ENCODE measurements at places on chromosomes 5 and 9.

GRCh38 chr9:93112864-93113389 lies 16.9 kb downstream of the CARD19 start:
- DNase-seq: no peak

DNA sequence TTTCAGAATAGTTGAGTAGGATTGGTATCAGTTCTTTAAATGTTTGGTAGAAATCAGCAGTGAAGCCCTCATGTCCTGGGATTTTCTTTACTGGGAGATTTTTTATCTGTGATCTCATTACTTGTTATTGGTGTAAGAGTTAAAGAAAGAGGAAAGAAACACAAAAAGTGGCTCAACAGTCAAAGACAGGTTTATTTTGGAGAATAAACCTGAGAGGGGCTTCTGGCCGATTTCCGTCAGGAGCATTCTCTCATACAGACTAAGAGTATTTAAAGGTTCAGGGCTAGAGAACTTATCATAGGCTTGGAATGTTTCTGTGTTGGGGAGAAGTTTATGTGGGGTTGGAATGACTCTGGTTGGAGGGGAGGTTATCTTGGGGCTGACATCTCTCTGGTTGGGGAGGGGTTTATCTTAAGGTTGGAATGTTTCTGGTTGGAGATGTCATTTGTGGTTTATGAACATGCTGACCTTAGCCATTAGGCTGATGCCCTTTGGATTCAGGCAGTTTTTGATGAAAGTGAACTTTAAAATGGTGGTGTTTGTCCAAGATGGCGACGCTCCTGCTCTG lies 62.5 kb downstream of the CFAP95 start:
- DNase-seq: no peak

- peak; percentile 10 for DNase-seq
Measured at GRCh38 chr9:76576344-76576743, 117.4 kb downstream of the GCNT1 start.

DNA sequence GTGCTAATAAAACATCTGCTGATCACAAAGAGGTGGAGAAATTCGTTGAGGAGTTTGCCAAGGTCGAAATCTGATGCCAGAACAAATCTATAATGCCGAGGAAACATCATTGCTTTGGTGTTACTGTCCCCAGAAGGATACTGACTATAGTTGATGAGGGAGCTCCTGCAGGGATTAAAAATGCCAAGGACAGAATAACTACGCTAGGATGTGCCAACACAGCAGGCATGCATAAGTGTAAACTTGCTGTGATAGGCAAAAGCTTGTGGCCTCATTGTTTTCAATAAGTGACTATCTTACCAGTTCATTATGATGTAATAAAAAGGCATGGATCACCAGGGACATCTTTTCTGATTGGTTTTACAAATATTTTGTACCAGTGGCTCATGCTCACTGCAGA lies 66.8 kb upstream of the ADCY2 start:
- DNase-seq: no peak

DNA sequence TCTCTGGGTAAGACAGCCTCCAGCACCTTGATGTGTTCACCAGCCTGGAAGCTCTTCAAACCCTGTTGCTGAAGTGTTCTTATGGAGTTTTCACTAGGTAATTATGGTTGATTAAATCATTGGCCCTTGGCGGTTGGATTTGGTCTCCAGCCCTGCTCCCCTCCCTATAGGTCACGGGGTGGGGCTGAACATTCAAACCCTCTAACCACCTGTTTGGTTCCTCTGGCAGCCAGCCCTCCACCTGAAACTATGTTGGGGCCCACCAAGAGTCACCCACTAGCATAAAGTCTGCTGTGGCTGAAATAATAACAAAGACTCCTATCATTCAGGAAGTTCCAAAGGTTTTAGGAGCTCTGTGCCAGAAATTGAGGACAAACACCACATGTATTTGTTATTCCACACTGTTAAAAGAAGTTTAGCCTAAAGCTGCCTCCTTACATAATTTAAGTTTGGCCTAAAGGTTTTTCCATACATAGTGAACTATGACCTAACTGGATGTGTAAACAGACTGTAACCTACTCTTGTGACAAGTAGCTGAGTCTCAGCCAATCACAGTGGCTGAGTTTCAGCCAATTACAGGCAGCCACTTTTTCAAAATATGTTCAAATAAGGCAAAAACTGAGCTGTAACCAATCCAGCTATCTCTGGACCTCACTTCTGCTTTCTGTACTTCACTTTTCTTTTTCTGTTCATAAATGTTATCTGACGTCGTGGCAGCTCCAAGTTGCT lies 34.8 kb downstream of the TMEM252 start:
- no peak for DNase-seq

Measured in lung microvascular endothelial cell (primary cell).